Stimulated activated CD8-positive, alpha-beta memory T cell treated with anti-CD3 and anti-CD28 coated beads, Interleukin-15, amount 100 ng/mL, for 48 hours (primary cell): ENCODE measurements at places on chromosomes 6 and 20.
A peak's percentile ranks its signal among the peaks of the same experiment; 100 is the strongest.

DNA sequence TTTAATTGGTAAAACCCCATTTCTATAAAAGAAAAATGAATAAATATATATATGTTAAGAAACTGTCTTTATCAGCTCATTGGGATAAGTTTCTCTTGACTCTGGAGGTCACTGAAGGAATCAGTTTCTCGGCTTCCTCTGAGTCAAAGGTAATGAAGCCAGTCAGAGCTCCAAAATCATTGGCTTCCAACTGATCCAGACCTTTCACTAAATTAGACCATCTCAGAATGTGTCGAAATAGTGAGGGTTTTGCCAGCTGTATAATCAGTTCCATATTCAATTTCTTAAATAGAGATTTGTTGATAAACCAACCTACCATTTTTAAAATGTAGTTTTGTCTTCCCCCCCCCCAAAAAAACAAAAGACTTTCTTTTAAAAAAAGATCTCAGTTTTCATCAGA lies 60.5 kb upstream of the SRSF6 start:
- no peak for DNase-seq

DNA sequence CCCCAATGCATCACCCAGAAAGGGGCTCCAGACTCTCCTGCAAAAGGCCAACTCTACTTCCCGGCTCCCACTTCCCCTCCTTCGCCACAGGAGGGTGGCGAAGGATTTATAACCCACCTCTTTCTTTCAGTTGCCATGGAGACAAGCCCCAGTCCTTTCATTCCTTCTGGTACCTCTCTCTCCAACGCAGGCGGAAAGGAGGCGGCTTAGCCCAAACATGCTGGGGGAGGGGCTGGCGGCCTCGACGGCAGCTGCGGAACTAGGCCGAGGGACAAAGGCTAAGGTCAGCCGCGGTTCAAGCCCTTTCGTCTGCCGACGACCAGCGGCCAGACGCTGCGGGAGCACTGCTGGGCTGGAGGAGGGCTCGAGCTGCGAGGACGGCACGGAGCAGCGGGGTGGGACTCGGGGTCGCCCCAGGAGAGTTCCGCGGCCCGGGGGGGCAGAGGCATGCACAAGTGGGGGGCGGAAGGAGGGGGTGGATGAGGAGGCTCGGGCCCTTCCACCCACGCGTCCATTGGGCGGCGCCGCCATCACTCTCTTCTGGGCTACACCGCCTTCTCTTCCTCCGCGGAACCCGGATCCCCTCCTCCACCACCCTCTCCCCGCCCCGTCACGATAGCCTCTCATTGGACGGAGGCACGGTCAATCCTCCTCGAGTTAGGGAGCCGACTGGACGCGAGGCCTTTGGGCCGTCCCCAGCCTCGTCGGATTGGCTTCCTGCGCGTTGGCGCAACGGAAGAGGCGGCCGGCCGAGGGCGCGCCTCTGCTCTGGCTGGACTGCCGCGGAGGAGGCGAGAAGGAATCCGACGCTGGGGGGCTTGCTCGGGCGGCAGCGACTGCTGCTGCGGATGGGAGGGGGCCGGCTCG lies at the start of gene PANK2:
PANK2 (plus strand) TSS at position 766 of the 867 bp plus-strand sequence.
- peak; percentile 96 for DNase-seq

DNA sequence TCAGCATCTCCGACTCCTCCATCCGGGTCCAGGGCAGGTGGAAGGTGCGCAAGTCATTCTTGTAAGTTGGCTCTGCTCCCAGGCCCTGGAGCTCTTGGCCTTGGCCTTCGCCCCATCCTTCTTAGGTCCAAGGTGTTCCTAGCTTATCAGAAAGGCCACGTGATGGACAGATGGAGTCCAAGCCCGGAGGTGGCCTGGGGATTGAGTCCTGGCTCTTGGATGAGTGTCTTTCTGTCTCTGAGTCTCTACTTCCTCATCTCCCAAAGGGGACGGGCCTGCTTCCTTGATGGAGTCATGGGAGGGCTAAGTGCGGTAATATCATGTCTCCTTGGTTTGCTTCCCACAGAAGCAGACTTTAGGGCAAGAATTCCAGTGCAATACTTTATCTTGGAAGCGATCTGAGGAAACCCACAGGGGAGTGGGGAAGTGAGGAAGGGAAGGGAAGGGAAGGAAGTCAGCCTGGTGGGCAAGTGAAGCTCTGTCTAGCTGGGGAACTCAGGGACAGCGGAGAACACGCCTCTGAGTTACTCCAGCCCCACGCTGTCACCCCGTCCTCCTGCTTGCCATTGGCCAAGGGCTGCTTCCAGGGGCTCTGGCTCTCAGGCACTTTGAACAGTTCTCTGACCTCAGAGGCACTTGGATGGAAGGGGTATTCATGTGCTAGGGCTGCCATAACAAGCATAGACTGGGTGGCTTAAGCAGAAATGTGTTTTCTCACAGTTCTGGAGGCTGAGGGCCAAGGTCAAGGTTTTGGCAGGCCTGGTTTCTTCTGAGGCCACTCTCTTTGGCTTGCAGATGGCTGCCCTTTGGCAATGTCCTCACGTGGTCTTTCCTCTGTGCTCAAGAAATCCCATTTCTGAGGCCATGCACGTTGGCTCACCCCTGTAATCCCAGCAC lies 4.8 kb downstream of the LBP start:
- no peak for DNase-seq

- DNase-seq, result no peak
These were observed 386.2 kb downstream of the THBS2 start for GRCh38 chr6:168867247-168868102.

DNA sequence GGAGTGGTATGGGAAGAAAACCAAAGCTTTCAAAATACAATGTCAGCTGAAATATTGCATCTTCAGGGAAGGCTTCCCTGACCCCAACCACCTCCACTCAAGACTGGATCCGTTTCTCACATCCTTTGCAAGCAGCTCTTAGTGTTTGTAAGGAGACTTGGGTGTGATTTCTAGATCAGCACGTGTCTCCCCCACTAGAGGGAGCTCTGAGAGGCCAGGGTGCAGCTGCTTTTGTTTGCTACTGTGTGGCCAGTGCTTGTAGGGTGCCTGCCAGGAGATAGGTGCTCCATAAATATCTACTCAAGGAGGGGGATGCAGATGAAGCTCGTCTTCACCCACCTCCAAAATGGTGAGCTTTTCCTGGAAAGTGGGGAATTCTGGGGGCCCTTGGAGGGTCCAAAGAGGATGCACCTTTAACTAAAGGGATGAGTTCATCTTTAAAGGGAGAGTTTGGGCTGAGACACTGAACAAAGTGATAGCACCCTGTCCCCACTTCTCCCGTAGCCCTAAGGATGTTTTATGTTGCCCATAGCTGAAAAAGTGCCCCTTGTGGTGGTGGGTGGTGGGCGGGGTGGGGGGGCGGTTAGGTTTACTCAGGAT lies 52.6 kb upstream of the MAFB start:
- DNase-seq, result peak; percentile 6

- no peak for DNase-seq
These were observed 32.0 kb downstream of the ATXN1 start for GRCh38 chr6:16729183-16729691.

DNA sequence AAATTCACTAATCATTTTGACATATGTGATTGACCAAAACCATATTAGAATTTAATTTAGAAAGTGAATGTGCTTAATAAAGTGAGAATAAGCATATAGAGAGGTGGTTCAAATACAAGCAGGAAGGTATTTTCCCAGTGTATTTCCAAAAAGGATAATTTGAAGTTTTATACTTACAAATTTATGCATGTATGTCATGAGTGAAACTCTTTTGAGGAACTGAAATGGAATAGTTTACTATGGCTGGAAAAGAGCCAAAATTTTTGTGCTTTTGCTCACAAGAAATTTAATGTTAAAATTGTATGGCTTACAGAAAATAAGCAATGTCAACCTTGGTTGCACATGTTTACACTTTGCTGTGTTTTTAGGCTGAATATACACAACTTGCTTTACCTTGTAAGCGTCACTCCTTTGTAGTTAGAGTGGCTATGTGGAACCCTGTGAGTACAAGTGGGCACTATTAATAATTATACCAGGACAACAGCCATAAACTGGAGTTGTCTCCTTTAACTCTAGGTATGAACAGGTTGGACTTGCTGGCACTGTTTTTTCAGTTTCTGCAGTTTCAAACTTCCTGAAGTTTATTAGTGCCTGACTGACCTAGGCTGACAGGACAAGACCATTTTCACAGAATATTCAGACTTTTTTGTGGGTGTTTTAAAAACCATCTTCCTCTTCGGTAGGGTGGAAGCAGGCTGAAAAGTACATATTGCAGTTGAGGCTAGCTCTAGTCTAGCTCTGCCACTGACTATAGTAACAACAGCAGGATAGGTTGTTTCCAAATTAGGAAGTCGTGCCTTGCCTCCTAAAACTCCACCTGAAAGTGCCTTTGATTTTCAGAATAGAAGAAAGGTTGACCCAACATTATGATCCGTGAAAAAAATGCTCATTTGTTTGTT lies 6.0 kb downstream of the AFDN start:
- DNase-seq, result no peak

- peak; percentile 76 for DNase-seq
These were observed 26.2 kb upstream of the GATA5 start for GRCh38 chr20:62501801-62502495.

DNA sequence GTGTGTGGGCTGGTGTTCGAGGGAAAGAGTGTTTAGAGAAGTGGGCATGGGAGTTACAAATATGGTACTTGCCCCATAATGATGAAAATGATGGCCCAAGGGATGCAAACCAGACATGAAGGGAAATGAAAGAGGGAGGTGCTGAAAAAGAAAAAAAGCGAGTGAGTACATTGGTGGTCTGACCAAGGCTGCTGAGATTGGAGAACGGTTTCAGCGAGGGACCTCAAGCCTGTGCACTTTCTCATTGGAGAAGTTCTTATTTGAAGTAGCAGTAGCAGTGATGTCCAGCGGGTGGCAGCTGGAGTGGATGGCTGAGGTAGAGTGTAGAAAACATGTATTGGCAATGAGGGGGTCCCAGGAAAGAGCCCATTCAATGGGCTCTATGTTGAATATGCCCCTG lies 54.8 kb downstream of the TNFAIP3 start:
- DNase-seq, result no peak

GRCh38 chr6:160895562-160895961 lies 96.0 kb upstream of the MAP3K4 start:
- DNase-seq, result no peak

DNA sequence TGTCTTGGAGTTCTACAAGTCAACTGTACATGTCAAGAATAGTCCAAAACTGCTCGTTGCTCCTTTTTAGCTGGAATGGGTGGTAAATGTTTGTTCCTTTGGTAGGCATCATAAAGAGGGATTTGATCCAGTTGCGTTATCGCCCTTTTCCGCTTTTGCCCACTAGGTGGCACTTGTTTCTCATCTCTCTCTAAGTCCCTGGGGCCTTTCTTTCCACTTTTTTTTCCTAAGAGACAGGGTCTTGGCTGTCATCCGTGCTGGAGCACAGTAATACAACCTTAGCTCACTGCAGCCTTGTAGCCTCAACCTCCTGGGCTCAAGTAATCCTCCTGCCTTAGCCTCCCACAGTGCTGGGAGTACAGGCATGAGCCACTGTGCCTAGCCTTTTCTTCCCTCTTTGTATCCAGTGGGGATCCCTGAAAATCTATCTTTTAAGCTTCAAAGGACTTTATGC lies 20.7 kb downstream of the GTPBP2 start:
- DNase-seq, result no peak

DNA sequence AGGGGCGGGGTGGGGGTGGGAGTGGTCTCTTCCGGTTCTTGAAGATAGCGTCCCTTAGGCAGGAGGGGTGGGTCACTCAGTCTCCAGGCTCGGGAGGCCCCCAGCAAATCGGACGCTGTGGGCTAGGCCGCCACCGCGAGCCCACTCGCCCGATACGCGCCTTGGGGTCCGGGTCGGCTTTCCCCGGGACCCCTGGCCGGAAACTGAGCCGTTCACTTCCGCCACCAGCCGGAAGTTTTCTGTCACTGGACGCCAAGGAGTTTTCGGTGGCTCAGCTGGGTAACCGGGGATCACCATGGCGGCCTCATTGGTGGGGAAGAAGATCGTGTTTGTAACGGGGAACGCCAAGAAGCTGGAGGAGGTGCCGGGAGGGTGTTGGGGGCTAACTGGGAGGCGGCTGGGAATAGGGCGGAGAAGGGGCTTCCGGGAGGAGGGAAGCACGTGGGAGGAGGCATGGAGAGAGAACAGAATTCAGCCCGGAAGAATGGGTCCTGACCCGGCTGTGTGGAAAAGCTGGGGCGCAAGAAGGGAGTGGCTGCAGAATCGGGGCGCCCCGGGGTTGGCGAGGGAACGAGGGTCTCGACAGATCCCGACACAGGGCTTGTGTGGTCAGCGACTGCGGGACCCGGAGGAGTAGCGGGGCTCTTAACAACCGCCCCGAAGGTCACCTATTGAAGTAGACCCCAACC lies at the start of gene ITPA:
ITPA (plus strand) TSS at position 242 of the 689 bp plus-strand sequence; CDS start at position 296, 54 bp downstream.
- peak; percentile 59 for DNase-seq

- no peak for DNase-seq
These were observed 672 bp downstream of the PREX1 start for GRCh38 chr20:48826883-48827771.

DNA sequence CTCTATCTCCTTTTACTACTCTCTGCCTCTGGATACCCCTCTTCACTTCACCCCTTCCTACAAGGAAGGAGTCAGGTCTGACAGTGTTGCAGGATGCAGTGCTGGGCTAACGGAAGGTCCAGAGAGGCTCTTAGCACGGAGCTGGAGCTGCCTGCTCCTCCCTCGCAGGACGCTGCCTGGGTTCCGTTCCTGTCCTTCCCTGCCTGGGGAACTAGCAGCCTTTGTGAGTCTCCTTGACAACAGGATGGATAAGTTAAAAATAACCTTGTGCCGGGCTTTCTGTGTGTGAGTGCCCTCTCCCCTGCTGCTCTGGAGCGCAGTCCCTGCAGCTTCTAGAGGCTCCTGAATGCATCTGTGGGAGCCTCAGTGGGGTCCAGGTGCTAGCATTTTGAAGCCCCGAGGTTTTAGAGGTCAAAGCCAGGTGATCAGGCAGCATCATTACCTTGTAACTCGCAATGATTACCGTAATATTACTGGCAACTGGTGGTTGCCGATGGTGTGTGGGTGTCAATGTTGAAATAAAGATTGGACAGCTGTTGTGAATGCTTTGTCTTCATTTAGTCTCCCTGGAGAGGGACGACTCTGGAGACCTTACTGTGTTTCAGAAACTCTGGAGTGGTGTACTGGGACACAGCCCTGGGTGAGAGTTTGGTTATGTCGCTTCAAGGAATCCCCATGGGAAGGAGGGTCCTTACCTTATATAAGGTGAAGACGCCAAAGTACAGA lies 44.4 kb downstream of the CDS2 start:
- DNase-seq, result no peak

GRCh38 chr6:138803861-138804260 lies 8.0 kb downstream of the ECT2L start:
- DNase-seq, result no peak

- DNase-seq, result no peak
These were observed 88.9 kb upstream of the ELOVL5 start for GRCh38 chr6:53437557-53438202.

GRCh38 chr6:100105138-100105537 lies 111.1 kb upstream of the MCHR2 start:
- no peak for DNase-seq

DNA sequence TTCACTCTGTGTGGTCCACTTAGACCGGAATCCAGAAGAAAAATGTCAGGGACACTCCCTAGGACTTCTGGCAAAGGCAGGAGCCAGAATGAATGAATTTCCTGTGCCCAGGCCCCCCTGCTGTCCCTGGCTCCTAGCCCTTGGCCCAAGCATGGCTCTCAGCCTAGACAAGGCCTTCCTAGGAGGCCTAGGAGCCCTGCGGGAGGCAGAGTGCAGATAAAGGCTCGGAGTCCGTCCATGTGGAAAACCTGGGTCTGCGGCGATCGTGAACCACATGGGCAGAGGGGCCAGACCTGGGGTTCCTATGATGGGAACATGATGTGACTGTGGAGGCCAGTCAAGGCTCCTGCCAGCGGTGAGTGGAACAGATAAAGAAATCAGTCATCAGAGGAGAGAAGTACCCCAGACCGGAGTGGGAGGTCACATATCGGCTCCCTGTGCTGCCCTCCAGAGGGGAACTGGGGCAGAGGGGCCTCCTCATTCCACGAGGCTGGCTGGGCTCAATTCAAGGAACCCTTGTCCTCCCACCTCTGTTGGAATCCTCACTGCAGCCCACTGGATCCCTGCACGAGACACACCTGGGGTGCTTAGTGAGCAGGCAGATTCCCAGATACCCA lies 5.9 kb upstream of the VSTM2L start:
- no peak for DNase-seq
